ENCODE measurements at places on chromosomes 4 and X.

GRCh38 chrX:4484266-4484665 is 770.8 kb upstream of the PRKX start:
- DNase-seq: no peak

DNA sequence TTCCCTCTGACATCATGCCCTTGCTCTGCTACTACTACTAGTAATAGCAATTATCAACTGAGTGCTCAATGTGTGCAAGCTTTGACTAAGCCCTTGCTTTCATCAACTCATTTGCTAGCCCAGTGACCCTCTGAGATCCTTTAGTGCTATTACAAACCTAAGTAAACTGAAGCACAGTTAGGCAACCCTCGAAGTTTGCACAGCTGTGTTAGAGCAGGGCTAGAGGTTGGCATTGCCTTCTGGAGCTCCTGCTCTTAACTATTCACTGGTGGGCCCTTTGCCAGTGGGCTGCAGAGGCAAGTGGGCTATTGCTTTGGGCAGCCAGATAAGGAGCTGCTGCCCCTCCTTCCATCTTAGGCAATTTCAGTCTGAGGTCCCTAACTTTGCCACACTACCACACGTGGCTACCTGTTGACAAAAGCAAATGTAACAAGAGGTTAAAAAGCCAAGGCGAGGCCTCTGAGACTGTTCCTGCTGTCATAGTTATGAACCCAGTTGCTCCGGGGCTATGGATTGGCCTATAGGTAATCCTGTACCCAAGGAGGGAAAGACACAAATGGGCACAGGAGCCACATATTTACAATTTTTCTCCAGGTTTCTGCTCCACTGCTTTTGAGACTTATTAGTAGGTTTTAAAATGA is 41.5 kb upstream of the ANKRD50 start:
- no peak for DNase-seq

DNA sequence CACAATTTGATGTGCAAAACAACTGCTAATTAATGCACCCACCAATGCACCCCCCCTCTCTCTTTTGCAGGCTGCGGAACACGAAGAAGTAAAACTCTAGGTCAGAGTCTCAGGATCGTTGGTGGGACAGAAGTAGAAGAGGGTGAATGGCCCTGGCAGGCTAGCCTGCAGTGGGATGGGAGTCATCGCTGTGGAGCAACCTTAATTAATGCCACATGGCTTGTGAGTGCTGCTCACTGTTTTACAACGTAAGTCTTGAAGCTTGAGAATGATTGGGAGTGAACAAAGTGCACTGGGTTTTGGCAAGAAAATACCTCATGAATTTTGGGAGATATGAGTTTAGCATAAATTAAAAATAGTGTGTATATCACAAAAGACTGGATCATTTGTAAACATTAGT is 28.9 kb downstream of the TMPRSS11E start:
- DNase-seq: no peak

DNA sequence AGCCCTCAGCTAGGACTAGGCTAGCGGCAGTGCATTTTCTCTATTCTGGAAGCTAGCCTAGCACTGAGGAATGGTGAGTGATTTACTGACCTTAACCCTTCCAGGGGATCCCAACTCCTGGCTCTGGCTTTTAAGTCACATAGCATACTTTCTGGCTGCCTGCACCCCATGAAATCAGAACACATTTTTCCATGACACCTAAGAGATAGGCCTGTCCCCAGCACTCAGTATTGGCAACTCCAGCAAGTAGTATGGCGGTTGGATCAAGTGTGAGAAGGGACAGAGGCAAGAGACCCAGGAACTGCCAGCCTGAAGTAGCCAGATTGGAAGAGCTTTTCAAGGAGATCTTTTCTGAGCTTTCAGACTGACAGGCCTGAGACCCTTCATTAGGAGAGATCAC is 8.2 kb downstream of the FGF16 start:
- no peak for DNase-seq

DNA sequence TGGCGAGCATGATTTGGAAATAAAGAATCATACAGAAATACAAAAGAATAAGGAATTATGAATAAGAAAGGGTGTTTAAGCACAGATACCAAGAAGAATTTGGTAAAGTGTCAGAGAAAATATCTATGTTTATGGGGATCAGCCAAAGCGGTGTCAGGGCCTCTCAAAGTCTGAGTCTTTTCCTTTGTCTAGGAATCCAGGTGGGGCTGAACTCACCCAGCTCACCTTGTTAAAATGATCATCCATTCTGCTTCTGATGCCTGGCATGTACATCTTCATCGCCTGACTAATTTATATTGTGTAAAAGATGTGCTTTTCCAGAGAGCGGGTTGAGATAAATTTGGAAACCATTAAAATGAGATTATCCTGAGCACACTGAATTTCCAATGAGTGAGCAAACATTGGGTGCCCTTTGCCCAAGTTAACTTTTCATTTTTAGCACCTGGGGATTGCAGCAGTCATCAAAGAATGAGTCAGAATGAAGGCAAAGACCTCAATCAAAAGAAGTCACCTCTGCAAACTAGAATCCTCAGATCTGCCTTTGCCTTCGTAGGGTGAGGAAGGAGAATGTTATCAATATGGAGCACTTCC is 141.9 kb upstream of the ANXA3 start:
- DNase-seq: no peak

DNA sequence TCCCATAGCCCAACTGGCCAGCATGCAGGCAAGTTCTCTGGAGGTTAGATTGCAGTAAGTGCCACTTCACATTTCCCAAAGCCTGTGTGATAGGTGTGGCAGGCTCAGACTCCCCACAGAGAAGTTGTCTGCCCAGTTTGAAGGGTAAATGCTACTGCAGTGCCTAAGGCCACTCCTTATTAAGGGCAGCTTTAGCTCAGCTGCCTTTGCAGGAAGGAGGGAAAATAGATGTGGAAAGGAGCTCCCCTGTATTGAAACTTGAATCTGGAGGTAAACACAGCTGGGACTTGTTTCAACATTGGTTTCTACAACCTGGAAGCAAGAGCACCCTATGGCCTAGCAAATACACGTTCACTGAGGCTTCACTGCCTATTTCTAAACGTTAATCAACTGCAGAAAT is 22.4 kb downstream of the NEXMIF start:
- DNase-seq: no peak

- no peak for DNase-seq
These were observed 5.1 kb downstream of the RAB33B start for GRCh38 chr4:139458999-139459398.

- DNase-seq: no peak
These were observed 9.1 kb upstream of the PHOX2B start for GRCh38 chr4:41757521-41758156.

Data from CD4-positive, alpha-beta T cell treated with Interferon gamma for 1 hour (primary cell).